Femur (tissue), 1 donor: ENCODE measurements at places on chromosomes 1 and 21.

DNA sequence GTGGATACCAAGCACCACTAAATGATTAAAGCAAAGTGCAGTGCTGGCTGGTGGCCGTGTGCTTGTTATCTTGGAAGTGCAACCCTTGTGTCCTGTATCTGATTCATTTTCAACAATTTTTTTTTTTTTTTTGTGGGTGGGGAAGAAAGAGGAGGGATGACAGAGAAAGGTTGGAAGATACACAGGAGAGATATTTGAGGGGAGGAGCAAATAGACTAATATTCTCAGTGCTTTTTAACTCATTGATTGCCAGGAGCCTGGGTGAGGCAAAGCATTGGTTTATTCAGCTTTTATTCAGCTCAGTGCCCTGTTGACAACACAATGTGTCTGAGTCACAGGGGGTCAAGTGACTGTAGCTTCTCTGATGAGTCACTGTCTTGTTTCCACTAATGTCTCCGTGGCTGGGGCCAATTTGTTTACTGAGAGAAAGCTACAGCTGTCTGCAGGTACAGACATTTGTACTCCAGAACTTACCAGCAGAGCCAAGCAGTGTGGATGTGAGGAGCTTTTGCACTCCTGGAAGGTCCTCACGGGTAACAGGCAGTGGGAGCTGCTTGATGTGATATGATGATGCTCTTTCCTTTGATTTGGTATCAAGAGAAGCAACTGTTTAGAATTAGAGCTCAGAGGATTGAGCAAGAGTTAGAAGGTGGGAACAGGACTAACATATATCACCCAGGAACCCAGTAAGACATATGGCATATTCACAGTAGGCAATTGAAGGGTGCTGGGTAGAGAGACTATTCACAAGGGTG, 23.6 kb upstream of the DNM3 start:
- no peak for DNase-seq

DNA sequence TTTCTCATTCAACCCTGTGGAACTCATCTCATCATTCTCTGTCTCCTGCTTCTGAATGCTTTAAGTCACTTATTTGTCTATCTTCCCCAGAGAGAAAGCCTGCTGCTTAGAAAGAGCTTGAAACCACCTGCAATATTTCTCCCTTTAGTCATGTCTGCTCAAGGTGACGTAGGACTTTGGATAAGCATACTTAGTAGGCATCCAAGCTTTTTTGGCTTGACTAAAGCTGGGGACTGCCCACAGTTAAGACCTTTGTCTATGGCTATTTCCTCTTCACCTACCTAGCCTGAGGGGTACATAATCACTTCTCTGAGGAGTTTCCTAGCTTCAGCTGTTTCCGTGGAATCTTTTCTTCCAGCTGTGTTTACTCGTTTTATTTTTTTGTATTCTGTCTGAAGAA, 665.8 kb upstream of the CAMK1G start:
- no peak for DNase-seq

GRCh38 chr1:215083383-215083961, 935 bp downstream of the KCNK2 start:
- DNase-seq, result peak; percentile 23

GRCh38 chr1:47459253-47459788, 21.5 kb downstream of the FOXD2 start:
- no peak for DNase-seq

DNA sequence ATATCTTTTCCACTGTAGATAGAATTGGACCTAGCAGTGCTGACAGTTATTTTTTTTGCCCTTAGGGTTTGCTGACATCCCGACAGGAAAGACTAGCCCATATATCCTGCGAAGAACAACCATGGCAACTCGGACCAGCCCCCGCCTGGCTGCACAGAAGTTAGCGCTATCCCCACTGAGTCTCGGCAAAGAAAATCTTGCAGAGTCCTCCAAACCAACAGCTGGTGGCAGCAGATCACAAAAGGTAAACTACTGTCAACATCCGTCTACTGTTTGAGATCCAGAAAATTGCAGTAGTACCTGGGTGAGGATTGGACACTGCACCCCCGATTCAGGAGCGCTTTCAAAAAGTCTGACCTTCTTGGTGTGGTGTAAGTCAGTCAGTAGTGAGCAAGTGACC, 55.8 kb downstream of the CENPF start:
- peak; percentile 27 for DNase-seq

GRCh38 chr1:157653494-157653873, 47.1 kb downstream of the FCRL3 start:
- DNase-seq, result no peak

DNA sequence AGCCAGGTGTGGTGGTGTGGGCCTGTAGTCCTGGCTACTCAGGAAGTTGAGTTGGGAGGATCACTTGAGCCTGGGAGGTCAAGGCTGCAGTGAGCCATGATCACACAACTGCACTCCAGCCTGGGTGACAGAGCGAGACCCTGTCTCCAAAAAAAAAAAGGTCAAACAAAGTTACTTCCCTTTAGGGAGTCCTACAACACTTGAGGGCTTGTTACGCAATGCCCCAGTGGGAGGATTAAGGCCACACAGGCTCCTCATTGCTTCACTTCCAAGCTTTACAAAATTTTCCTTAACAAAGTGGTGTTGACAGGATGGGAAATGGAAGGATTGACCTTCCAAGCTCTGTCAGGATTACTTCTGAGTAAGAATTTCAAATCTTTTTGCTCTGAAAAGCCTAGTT, 6.2 kb upstream of the EXTL1 start:
- no peak for DNase-seq

DNA sequence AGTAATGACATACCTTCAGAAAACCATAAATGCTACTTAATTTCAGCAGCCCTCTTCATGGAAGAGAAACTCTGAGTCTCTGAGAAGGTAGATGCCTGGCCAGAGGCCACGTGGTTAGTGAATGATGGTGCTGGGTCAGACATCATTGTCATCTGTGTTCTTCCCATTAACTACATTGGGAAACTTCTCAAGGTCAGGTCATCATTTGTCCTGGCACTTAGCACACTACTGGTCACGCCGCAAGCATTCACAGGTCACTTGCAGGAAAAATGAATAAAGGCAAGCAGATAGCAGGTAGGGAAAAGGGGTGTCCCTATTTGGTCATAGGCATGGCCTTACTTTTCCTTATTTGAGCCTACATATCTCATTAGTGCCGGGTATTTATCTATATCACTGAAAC, 220.1 kb upstream of the PROX1 start:
- DNase-seq, result no peak

DNA sequence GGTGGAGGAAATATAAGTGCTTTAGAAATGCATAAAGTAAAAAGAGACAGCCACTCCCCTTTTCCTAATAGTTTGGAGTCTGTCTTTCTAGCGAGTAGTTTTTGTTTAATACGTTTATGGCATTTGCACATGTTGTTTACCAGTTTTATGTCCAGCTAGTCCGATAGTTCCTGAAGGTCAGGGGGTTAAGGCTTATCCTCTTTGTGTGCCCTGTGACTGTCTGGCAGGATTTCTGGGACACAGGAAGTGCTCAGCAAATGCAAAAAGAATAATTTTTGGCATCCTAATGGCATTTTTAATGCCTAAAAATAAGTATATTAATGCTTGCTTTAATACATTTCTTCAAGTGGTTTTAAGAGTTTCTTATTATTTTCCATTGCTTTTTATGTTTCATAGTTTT, 58.4 kb downstream of the DYRK1A start:
- DNase-seq, result no peak

GRCh38 chr1:15524283-15525049, 451 bp upstream of the CASP9 start:
- DNase-seq, result peak; percentile 100

DNA sequence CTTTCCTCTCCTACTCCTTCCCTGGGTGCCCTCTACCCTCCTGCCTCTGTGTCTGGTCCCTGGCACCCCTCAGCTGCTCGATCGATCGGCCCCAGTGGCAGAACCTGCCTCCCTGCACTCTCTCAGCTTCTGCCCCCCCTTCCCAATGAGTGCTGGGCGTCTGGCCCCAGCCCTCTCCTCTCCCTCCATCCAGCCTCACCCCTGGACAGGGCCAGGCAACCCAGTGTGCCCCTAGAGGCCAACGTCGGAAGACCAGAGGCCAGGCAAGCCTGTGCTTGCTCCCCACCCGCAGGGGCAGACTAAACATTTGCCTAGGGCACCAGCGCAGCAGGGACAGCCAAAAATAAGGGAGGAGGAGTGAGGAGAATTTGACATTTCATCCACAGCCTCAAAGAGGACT, 43.5 kb downstream of the LGR6 start:
- DNase-seq, result no peak

DNA sequence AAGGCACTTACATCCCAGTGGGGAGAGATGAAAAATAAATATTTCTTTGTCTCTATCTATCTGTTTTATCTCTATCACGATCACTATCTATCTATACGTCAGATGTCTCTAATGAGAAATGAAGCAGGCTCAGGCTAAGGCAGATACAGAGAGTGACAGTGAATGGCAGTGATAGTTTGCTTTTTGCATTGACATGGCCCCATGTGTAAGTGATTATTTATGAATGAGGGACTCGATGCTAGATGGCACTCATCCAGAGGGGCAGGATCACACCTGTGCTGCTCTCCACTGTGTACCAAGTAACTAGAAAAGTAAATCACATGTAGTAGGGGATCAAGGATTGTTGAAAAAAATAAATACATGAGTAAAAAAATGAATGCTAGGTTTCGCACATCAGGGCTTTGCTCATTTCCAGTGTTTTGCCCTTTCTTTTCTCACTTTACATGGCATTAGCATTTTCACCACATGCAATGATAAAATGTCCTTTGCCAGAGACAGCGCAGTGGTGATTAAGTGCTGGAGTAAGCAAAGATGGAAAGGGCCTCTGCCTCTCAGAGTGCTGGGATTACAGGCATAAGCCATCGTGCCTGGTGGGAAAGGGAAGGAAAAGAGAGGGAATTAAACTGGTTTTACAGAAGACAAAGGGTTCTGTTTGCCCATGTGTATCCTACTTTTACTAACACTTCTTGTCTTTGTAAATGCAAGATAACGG, 16.5 kb downstream of the TBX19 start:
- no peak for DNase-seq

DNA sequence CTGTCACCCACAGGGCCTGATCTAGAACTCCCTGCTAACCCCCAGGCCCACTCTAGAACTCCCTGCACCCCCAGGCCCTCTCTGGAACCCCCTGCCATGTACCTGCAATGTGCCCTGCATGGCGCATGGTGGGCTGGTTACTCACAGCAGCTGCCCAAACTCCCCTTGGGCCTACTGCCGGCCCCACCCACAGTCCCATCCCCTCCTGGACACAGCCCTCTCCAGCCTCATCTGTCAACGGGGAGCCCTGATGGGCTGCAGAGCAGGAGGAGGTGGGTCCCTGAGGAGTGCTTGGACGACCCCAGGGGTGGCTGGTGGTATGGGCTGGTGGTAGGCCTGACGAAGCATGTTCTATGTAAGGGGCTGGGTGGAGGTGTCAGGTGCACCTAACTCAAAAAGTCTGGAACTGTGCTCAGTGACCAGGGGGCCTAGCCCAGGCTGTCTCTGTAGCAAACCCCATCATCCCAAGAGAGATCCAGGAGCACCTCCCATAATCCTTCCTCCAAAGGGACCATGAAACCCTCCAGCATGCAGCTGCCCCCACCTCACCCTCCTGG, 19.0 kb upstream of the PRSS38 start:
- DNase-seq, result no peak

DNA sequence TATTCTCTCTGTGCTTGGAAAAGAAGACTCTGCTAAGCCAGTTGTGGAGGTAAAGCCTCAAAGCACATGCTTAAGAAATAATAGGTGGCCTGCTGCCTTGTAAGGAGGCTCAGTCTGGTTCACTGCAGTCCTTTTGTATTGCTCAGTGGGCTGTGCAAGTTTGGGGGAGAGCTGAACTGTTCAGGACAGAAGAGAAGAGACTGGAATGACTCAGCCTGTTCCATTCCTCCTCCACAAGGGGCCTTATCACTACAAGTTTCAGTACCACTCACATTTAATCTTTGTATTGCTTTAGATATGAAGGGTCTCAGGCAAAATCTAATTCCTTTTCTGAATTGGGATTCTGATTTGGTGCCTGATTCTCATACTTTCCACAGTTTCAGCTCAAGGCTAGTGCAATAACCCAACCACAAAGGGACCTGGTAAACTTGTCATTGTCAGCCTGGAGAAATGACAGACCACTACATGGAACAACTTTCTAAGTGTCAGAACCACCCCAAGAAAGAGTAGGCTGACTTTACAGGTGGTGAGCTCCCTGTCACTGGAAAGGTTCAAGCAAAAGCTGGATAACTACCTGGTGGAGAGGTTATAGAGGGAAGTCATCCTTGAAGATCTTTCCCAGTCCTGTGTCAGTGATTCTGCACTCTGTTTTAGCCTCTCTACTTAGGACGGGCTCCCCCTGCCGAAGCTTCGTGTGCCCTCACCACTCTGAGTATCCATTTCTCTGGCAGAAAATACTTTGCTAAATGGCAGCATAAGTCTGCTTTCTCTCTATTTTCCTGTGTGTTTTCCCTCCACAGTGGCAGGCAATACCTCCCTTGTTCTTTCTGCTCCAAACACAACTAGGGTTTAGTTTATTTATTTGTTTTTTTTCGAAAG, 162.9 kb upstream of the GJB5 start:
- no peak for DNase-seq

DNA sequence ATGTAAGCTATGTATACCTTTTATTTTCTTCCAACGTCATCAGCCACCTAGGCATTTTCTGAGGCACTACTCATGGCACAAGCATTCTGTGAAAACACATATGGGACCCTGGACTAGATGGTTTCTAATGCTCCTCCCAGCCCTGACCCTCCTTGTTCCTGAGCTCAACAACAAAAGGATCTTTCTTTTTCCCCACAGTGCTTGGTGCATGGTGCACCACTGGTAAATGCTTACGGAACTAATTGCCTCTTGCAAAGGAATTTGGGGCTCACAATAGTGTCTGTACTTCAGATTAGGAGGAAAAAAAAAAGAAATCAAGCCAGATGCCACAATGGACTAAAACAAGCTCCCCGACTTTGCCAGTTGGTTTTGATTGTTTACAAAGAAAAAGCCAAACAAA, 390.5 kb downstream of the PLPP3 start:
- DNase-seq, result no peak

GRCh38 chr21:17688912-17689874, 76.5 kb upstream of the BTG3 start:
- peak; percentile 66 for DNase-seq

- DNase-seq, result no peak
Measured at GRCh38 chr1:97168056-97168455, 446.5 kb downstream of the PTBP2 start.

DNA sequence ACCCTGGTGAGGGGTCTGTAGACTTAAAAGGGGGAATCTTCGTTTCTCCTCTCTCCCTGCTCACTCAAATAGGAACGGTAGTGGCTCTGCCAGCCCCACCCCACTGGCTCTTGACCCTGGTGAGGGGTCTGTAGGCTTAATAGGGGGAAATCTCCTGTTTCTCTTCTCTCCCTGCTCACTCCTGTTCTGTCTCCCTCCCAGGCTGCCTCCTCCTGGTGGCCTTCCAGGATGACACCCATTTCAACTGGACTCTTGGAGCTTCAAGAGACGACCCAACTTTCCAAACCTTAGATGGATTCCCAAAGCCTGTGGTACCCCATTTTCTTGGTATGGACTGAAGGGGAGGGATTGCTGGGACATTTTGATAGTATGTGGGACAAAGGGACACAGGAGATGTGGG, 1.4 kb upstream of the EPHB2 start:
- no peak for DNase-seq

DNA sequence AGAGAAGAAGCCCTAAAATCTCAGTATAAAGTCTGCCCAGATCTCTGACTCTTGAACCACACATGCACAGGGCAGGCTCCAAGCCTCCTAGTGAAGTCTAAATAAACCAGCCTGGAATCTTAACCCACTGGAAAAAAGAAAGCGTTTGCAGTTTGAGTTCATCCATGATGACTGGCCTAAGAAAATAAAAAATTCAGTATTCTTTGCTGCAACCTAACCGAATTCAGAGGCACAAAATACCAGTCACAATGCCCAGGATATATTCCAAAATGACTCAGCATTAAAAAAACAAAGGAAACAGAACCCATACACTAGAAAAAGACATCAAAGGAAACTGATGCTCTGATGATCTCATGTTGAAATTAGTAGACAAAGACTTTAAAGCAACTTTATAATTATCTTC, 269.2 kb downstream of the SDCCAG8 start:
- DNase-seq, result no peak
